Activated T-helper 9 cell treated with anti-CD3 and anti-CD28 coated beads, Interleukin-2, amount 50 U/mL, for 16 hours (primary cell): ENCODE measurements at places on chromosomes 5 and 9.

DNA sequence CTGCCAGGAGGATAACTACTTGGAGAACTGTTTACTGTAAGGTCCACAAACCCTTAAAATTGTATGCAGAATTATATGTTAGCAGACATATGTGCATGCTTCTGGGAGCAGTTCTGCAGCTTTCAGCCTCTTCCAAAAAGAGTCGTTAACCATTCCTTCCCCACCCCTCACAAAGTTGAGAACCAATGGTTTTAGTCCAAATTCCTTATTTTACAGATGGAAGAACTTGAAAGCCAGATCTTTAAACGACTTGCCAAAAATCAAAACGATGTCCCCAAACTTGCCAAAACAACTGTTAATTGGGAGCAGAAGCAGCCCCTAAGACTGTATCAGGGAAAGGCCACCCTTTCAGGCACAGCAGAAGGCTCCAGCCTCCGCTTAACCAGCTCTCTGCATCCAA, 266.4 kb upstream of the ANKRD55 start:
- DNase-seq = no peak

DNA sequence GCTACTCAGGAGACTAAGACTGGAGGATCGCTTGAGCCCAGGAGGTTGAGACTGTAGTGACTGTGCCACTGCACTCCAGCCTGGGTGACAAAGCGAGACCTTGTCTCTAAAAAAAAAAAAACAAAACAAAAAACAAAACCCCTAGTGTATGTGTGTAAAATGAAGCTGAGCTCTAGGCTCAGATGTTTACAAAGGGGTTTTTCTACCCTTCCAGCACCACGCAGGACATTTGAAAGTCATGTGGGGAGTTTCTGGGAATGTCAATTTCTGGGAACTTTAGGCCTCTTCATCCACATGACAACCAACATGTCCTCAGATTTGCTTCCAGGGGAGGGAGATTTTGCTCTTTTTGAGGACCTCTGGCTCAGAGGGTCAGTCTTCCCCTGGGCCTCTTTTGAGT, 42.4 kb upstream of the AIF1L start:
- no peak for DNase-seq

GRCh38 chr5:166562246-166562645, 1729.2 kb upstream of the WWC1 start:
- DNase-seq = no peak

GRCh38 chr9:110936719-110937452, 101.4 kb downstream of the LPAR1 start:
- no peak for DNase-seq
